ENCODE measurements at places on chromosomes 11 and 22. TPM values are rescaled to one million over a fixed set of nuclear protein-coding genes. Genes with fewer than 3 reads are reported as not detected.

GRCh38 chr11:131402040-131402439 is 31.6 kb downstream of the NTM start:
- DNase-seq, result no peak

ME3 gene
- polyA plus RNA-seq, result 36.8 TPM

DNA sequence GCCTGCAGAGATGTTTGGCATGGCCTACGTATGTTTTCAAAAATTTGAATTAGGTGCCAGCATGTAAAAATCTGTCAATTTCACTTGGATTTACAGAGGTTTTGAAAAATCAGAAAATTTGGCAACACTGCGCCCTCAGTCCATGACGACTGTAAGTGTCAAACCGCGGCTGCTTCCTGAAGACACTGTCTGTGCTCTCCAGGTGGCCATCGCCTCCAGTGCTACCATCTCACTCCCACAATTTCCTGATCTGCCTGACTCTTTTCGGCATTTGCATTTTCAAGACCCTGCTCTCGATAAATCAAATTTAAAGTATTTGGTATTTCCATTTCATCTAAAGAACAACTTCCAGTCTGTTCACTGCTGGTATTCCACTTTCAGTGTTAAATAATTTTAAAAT is 34.6 kb downstream of the VSIG10L2 start:
- no peak for DNase-seq

MUC6 gene
- not detected for polyA plus RNA-seq

- DNase-seq, result no peak
Measured at GRCh38 chr11:2768471-2769408, 68.9 kb upstream of the KCNQ1OT1 start.

OR10D3 gene
- polyA plus RNA-seq, result not detected

- peak; percentile 98 for DNase-seq
Measured at GRCh38 chr11:12802418-12803085, 128.3 kb downstream of the TEAD1 start.

SDHAF2 gene
- polyA plus RNA-seq, result 128 TPM

FOLH1 gene
- polyA plus RNA-seq, result 0.12 TPM

DNA sequence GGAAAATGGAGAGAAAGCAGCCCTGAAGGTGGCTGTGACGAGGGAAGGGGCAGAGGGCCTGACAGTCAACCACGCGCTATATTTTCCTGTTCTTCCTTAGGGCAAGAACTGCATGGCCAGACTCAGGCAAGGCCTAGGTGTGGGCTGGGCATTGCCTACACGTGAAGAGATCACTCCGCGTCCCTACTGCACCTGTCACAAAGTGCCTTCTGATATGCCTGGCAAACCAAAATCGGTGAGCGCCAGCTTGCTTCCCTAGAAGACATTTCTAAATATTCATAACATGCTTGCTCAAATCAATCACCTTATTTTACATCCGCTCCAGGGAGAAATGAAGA is 6.3 kb downstream of the TMEM121B start:
- DNase-seq, result no peak

DNA sequence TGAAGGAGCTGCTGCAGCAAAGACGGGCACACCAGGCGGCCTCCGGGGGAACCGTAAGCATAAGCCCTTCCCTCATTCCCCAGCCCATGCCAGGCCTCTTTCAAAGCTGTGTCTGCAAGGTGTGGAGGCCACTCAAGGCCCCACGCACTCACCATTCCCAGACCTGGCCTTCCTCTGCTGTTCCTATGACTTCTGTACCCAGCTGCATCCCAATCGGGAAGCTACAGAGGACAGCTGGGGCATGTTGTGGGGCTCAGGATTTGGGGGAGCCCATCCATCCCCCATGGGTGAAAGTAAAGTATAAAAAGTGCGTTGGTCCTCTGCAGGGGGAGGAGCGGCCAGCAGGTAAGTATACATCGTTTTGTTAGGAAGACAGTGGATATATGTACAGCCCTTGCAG is 2.2 kb downstream of the POU2AF3 start:
- DNase-seq, result no peak

PLXNB2 gene
- polyA plus RNA-seq, result 113 TPM

NNMT gene
- 454 TPM for polyA plus RNA-seq

Measured in endothelial cell of umbilical vein (primary cell).